Mesothelial cell of epicardium (in vitro differentiated cells): ENCODE measurements at places on chromosomes 6 and 20.

DNA sequence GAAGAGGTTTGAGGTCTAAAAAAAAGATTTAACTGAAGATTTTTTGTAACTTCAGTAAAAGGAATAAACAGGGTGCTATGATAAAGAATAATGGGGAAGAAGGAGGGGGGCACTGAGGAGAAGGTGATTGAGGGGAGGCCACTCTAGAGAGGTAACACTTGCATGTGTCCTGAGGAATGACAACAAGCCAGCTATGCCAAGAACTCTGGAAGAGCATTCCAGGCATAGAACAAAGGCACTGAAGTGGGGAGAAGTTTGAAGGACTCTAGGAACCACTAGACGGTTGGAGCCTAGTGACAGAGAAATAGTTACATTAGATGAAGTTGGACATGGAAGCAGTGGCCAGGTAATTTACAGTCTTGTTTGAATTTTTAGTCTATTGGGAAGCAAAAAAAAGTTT, 10.8 kb upstream of the SF3B5 start:
- DNase-seq, result no peak

- no peak for DNase-seq
These were observed 45.1 kb downstream of the FNDC1 start for GRCh38 chr6:159214281-159214680.

GRCh38 chr6:11403035-11403601, 134.4 kb upstream of the TMEM170B start:
- no peak for DNase-seq

DNA sequence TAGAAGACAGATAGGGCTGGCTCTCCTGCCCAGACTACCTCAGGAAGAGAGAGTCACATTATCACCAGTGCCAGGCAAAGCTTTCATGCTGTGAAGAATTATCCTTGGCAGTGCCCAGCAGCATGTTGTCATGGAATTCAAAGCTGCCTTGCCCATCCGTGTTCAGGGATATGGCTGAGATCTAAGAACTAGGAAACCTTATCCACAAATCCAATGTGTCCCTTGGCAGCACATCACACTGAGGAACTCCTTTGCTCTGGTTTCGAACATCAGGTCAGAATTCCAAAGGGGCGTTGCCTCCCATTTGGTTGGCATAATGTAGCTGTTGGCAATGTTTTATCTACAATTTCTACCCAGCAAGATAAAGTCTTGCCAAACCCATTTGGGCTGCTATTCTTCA, 52.7 kb downstream of the ADGRF1 start:
- no peak for DNase-seq

GRCh38 chr6:100664274-100665040, 199.7 kb upstream of the SIM1 start:
- DNase-seq, result no peak
